ENCODE measurements at places on chromosomes 7 and 10.
A peak's percentile ranks its signal among the peaks of the same experiment; 100 is the strongest.

- no peak for DNase-seq
These were observed 32.6 kb downstream of the PRLHR start for GRCh38 chr10:118562851-118563250.

GRCh38 chr10:91536111-91536510, 96.8 kb downstream of the PPP1R3C start:
- no peak for DNase-seq

DNA sequence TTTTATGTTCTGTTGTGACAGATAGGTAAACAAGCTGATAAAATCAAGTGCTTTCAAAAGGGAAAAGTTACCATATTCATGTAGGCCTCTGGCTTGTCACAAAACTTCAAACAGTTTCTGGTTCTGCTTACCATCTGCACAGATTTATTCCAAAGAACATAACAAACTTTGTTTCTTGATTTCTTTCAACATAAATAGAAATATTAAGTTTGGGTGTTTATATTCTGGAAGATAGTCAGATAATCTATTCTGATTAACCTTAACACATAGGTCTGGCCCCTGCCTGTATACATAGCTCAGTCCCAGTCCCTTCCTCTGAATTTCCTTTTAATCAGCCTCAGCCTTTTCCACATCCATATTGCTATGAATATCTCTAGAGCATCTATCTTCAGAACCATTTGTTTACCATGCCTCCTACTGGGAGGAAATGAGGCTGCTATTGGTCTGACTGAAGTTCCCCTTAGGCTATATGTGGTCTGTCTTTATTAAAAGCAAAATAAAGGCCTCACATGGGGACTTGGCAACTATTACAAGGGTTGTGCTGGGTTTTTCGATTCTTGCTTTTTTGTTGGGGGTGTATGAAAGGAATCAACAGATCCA, 319.0 kb downstream of the HPSE2 start:
- DNase-seq: no peak

- no peak for DNase-seq
These were observed 6.6 kb downstream of the YWHAG start for GRCh38 chr7:76352193-76352592.

DNA sequence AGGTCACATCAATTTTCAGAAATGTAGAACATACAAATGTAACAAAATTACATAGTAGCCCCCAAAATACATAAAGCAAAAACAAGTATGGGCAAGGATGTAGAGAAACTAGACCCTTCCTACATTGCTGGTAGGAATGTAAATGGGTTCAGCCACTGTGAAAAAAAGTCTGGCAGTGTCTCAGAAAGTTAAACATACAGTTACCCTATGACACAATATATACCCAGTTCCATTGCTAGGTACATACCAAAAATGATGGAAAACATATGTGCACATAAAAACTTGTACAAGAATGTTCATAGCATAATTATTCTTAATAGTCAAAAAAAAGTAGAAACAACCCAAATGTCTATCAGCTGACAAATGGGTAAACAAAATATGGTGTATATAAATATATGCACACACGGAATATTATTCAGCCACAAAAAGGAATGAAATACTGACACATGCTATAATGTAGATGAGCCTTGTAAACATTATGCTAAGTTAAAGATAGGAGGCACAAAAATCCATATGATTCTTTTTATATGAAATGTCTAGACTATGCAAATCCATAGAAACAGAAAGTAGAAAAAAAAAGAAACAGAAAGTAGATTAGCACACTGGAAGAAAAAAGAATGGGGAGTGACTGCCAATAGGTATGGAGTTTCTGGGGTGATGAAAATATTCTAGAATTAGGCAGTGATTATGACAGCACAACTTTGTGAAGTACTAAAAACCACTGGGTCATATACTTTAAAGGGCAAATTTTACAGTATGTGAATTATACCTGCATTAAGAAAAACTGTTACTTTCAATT, 13.5 kb downstream of the HERPUD2 start:
- no peak for DNase-seq

- DNase-seq: no peak
These were observed 2.3 kb downstream of the UNCX start for GRCh38 chr7:1234881-1235500.

GRCh38 chr10:96222441-96222840, 48.9 kb downstream of the BLNK start:
- DNase-seq: no peak

DNA sequence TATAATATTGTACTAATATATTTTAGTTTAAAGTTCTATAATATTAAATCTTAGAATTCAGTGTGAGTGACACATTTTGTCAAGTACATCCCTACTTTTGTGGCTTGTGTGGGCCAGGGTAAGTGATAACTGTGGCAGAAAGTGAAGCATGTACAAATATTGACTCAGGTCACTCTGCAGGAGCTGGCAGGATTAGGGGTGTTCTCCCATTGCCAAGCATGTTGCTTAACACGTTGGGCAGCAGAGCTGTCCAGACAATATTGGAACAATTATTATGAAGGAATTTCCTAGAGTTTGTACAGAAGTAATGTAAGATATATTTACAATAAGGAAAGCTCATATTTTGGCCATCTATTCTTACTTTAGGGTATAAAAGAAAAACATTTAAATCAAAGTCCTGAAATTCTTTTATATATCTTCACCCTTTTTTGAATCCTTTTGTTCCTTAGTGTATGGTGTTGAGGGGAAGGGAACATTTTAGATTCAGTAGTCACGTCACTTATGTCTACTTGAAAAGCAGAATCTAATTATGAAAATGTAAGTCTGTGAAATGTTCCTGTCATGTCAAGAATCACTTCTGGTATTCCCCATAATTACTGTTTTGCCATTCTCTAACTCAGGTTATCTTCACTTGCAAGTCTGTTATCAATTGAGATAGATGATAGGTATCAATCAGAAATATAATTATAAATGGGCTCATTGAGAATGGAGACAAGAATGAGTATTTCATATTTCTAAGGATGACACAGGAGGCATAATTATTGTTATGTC, 4.0 kb downstream of the HDAC9 start:
- no peak for DNase-seq

GRCh38 chr7:158549176-158549615, 38.4 kb downstream of the PTPRN2 start:
- DNase-seq: no peak

DNA sequence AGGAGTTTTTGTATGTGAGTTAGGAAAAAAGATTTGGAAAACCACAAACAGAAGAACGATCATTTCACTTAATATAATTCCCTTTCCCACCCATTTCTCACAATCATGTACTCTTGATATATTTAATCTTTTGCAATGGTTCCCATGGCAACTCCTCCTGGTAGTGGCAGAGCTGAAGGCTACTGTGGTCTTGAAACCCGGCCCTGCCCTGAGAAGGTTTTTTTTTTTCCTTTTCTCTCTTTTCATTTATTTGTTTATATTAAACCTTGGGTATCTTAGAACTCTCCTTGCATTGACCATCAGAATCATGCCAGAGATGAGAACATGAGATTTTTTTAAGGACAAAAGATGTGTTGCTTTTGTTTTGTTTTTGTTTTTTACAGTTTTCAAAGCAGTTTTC, 566.1 kb upstream of the NRP1 start:
- DNase-seq: no peak

DNA sequence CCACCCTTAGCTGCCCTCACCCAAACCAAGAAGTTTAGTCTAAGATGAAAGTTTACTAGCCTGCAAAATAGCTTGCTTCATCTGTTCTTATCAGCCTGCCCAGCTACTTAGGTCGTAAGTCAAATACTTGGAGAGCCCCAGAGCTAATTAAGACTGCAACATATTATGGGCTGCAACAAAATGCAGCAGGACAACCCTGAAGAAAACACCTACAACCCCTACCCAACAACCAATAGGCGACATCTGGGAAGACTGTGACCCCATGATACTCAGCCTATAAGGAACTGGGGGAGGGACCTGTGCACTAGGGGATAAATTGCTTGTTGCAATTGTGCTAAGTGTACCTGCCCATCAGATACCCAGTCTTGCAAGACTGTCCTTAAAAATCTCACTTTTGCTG, 64.1 kb downstream of the LYZL2 start:
- no peak for DNase-seq

DNA sequence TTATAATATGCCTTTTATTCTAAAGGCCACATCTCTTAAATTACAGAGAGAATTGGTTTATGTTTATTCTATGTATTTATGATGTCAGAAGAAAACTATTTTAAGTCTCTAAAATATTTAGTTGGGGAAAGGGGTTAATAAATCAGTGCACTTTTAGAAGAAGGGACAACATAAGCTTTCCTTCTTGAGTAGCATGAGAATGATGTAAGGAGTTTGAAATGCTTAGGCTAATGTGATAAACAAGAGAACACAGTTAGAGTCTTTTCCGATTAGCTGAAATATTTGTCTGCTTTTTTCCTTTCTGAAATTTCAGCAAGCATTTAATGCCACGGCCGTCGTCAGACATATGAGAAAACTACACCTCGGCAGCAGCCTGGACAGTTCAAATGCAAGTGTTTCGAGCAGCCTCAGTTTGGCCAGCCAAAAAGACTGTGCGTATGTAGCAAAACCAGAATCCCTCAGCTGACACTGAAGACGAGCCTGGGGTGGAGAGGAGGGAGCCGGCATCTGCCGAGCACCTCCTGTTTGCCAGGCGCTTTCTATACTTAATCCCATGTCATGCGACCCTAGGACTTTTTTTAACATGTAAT, 176.2 kb downstream of the CCDC3 start:
- no peak for DNase-seq

GRCh38 chr7:141704741-141705140, 2.8 kb upstream of the DENND11 start:
- DNase-seq: no peak

DNA sequence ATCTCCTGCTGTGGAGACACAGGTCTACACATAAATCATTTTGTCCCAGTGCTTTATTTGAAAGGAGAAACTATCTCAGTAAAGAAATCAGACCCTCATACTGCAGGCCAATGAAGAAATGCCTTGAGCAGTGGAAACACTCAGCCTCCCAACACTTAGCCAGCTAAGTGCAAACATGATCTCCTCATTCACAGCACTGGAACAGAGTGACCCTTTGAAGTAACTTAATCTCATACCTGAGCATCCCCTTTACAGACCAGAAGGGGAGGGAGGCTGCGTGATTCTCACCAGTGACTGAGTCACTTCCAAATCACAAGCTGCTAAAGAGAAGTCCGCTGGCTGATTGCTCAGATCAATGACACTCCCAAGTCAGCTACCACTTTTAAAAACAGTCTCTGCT, 4.5 kb downstream of the CHST15 start:
- no peak for DNase-seq

DNA sequence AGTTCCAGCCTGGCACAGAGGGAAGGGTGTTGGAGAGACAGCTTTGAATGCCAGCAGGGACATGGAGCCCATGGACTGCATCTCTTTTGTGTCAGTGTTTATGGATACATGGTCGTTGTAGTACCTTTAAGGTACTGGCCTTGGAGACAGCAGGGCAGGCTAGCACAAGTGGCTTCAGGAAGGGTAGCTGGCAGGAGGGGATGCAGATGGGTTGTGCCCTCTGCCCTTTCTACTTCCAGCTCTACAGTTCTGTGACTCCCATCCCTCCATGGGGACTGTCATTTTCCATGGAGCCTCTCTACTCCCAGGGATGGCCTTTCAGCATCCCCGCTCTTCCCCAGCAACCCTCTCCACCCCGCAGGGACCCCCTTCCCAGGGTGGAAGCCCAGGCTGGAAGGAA, 25.1 kb downstream of the POLL start:
- DNase-seq: peak; percentile 6

- no peak for DNase-seq
These were observed 30.8 kb downstream of the SCD start for GRCh38 chr10:100377830-100378229.

- peak; percentile 22 for DNase-seq
These were observed 29.4 kb upstream of the ANAPC16 start for GRCh38 chr10:72186258-72186981.

- no peak for DNase-seq
These were observed 163.1 kb downstream of the ARHGAP12 start for GRCh38 chr10:31765541-31765940.

GRCh38 chr7:157477550-157478212, 140.9 kb downstream of the DNAJB6 start:
- DNase-seq: no peak

- no peak for DNase-seq
These were observed 109.8 kb downstream of the INPP5A start for GRCh38 chr10:132647424-132647823.

DNA sequence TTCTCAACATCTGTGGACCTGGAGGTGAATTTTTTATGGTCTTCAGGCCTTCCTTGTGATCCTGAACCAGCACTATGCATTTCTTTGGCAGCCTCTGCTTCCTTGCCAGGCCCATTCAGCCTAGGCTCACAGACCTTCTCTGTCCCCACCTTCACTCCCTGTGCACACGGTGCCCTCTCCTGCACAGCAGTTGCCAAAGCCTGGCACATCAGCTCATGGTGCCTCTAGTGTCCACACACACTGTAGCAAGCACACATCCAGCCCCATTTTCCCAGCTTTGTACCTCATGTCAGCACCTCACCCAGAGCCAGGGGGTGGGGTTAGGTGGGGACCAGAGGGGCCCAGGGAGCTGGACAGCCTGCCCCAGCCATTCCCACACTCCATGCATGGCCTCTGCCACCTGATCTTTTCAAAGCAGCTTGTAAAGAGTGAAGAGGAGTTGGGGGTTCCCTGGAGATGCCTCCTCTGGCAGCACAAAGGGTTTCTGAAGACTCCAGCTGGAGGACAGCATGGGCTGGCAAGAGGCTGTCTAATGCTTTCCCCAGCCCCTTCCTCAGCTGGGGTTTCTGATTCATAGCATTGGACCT, 57.9 kb upstream of the TMEM72 start:
- no peak for DNase-seq
